ENCODE measurements at places on chromosomes 6 and 20. TPM values are rescaled to one million over a fixed set of nuclear protein-coding genes. Genes with fewer than 3 reads are reported as not detected.

SNTA1 gene
- total RNA-seq: 28.6 TPM

STMN3 gene
- 9.3 TPM for total RNA-seq

APCDD1L gene
- total RNA-seq: 1.6 TPM

SLC39A7 gene
- total RNA-seq: 71.3 TPM

POM121L2 gene
- not detected for total RNA-seq

SLX4IP gene
- 7.0 TPM for total RNA-seq

BPIFA2 gene
- total RNA-seq: not detected

LY6G6F gene
- not detected for total RNA-seq

ZC3H12D gene
- 0.09 TPM for total RNA-seq

ZNF322 gene
- total RNA-seq: 21.6 TPM

SYTL3 gene
- total RNA-seq: 10.5 TPM

BPI gene
- 1.4 TPM for total RNA-seq

DYNLRB1 gene
- 144 TPM for total RNA-seq

KCNS1 gene
- not detected for total RNA-seq

RSPO3 gene
- total RNA-seq: 7.9 TPM

KIF25 gene
- total RNA-seq: not detected

FRMD1 gene
- total RNA-seq: not detected

PLEKHG1 gene
- total RNA-seq: 3.7 TPM

SLC17A3 gene
- total RNA-seq: 1.1 TPM

TRIM31 gene
- not detected for total RNA-seq

MYLK4 gene
- 0.98 TPM for total RNA-seq

PLCB4 gene
- total RNA-seq: 0.25 TPM

XKR7 gene
- total RNA-seq: not detected

CST1 gene
- total RNA-seq: not detected

WFDC11 gene
- not detected for total RNA-seq

PTPRT gene
- not detected for total RNA-seq

Measured in fibroblast of the aortic adventitia (primary cell).